ENCODE measurements at places on chromosomes 7 and 10.
A peak's percentile ranks its signal among the peaks of the same experiment; 100 is the strongest.

DNA sequence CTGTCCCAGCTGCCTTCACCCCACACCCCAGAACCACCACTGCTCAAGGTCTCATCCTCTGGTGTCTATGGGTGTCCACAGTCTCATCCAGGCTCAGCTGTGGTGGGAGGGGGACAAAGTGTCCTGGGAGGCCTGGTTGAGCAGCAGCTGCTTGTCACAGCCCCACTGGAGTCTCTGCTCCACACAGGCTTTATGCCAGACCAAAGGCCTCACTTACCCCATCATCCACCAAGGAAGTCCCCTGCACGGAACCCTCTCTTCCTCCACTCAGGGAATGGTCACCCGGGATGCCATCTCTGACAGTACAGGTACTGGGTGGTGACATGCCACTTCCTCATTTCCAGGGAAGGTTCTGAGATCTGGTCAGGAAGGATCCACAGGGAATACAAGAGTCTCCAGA, 925.4 kb upstream of the ZNF722 start:
- DNase-seq = no peak

DNA sequence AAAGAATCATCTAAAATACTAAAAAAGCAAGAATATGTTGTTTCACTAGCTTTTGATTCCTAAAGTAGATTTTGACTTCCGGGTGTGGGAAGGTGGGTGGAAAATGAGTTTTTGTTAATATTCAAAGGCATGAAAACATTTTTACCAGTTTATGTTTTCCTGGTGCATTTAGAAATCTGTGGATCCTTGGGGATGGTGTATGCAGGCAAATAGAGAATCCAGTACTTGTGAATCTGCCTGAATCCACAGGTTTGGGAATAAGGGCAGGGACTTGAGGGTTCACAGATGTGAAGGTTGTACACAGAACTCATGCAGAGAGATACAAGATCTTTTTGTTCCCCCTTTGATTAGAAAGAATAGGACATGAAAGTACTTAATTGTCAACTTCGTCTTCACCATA, 22.4 kb downstream of the AUTS2 start:
- no peak for DNase-seq

DNA sequence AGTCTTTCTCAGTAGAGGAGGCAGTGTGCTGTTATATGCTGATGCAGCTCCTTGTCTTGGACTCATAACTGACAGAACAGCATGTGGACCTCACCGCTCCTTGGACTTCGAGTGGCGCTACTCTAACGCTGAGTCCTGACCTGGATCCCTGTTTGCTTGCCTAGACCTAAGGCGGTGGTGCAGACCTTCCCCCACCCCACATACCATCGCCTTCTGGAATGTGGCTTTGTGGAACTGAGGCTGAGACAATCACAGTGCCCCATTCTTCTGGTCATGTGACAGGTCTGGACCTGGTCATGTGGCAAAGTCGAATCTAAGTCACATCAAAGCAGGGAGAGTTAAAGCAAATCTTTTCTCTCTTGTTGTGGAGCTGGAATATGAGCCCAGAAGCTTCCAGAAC, 190.7 kb upstream of the MKI67 start:
- DNase-seq = no peak

DNA sequence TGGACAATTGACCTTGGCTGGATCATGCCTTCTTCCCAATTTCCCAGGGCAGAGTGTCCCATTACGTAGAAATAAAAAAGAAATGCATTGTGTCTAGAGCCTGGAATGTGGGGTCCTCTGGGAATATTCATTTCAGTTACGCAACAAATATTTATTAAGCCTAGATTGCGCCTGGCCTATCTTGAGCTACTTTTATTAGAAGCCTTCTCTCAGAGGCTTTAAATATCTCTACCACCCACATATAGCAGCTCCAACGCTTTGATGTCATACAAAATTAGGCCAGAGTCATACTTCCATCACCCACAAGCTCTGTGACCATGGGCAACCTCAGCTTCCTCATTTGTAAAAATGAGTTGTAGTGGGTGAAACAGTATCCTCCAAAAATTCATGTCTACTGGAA, 24.9 kb upstream of the CARD11 start:
- DNase-seq = no peak

DNA sequence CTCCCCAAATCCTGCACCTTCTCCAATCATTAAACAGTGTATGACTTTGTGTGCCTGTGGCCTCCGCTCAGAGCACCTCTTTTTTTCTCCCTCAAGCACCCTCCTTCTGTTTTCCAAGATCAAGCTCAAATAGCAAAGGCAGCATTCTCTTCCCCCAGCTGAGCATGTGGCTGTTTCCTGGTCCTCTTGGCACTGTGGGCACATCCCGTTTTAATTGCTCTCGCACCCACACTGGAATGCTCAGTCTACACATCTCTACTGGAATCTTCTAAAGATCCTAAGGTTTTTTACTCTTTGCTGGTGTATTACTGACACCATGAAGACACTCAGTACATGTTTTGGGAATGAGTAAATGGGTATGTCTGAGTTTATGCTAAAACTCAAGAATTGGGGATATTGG, 107.4 kb downstream of the WDFY4 start:
- DNase-seq = peak; percentile 13

- DNase-seq = peak; percentile 27
These were observed 18.7 kb downstream of the ZNF786 start for GRCh38 chr7:149071641-149072437.

- DNase-seq = peak; percentile 40
These were observed 21.5 kb upstream of the PPP3CB start for GRCh38 chr10:73517166-73517888.

GRCh38 chr7:105816954-105817615, 59.3 kb downstream of the ATXN7L1 start:
- peak; percentile 22 for DNase-seq

GRCh38 chr10:34203966-34204630, 611.0 kb downstream of the PARD3 start:
- no peak for DNase-seq

DNA sequence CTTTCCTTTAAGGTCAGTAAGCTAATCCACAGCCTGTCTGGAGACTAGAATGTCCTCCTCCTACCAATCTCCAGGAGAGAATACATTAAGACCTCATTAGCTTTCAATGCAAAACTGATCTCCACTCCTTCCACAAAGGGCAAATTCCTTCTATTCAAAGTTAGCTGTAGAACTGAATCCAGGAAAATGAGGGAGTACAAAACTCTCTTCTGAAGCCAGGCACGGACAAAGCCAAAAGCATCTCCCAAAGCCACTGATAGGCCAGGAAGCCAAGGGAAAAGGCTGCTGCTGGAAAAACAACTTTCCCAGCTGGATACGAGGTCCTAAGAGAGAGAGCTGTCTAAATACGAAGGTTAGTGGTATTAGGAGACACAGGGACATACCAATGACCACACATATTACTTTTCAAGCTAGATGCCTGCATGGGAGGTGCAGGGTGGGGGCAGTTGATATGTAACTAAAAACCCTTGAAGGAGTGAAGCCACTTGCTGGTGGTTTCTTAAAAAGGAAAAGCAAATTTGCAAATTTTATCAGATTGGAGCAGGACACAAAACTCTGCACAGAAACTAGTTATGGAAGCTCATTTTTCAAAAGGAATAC, 43.6 kb downstream of the MKX start:
- no peak for DNase-seq

DNA sequence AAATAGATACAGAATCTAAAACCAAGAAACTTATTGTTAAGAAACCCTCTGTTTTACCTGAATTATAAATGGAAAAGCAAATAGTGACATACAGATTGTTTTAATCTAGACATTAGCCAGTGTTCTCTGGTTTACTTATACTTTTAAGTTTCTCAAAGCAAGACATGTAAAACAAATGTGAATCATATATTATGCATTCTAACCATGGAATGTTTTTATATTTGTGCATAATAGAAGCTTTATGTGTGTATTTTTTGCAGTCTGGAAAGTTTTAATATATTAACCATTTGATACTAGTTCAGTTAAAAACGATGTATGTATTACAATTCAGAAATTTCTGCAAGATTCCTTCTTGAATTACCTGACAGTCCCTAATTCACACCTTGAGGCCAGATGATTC, 150.6 kb upstream of the TMEM72 start:
- DNase-seq = peak; percentile 28

GRCh38 chr7:16916738-16917137, 35.0 kb upstream of the AGR3 start:
- no peak for DNase-seq

GRCh38 chr7:23211589-23211988, 29.7 kb downstream of the NUP42 start:
- no peak for DNase-seq

GRCh38 chr10:126979311-126979710, 74.1 kb downstream of the DOCK1 start:
- DNase-seq = peak; percentile 9

Data from fibroblast of skin of right biceps (primary cell).